Umbilical cord (tissue), 2 donors: ENCODE measurements at places on chromosomes 7 and 10. TPM values are rescaled to one million over a fixed set of nuclear protein-coding genes. Genes with fewer than 3 reads are reported as not detected.

Gene DPP6
- total RNA-seq = 1.2 TPM

Gene ITPRID1
- 25.0 TPM for total RNA-seq

Gene HPS6
- 14.9 TPM for total RNA-seq

Gene WEE2
- 1.9 TPM for total RNA-seq

Gene NKX2-3
- total RNA-seq = not detected

Gene SLC18A2
- total RNA-seq = 4.1 TPM

Gene TLX1
- 3.4 TPM for total RNA-seq

Gene PRKAR2B
- total RNA-seq = 5.8 TPM

Gene MLXIPL
- 1.7 TPM for total RNA-seq

Gene TMEM120A
- 33.2 TPM for total RNA-seq

Gene PRLHR
- 1.4 TPM for total RNA-seq

Gene C1QL3
- total RNA-seq = 2.9 TPM

Gene RET
- 4.3 TPM for total RNA-seq

Gene INMT
- 151 TPM for total RNA-seq

Gene TMEM273
- total RNA-seq = 1.4 TPM

Gene AQP1
- 121 TPM for total RNA-seq

Gene CLCN1
- not detected for total RNA-seq

Gene ITGA8
- 1.7 TPM for total RNA-seq

Gene FOXL3
- not detected for total RNA-seq

Gene CDHR3
- total RNA-seq = 1.7 TPM

Gene COPS6
- total RNA-seq = 19.5 TPM

Gene TRA2A
- 59.7 TPM for total RNA-seq

Gene SPDYE1
- not detected for total RNA-seq

Gene SGCE
- 136 TPM for total RNA-seq

Gene CRHR2
- 0.72 TPM for total RNA-seq

Gene GCK
- 1.2 TPM for total RNA-seq

Gene NPY4R
- not detected for total RNA-seq

Gene GBF1
- 17.1 TPM for total RNA-seq

Gene RAB19
- not detected for total RNA-seq

Gene TCAF2
- total RNA-seq = 6.7 TPM

Gene AKR1C8
- total RNA-seq = 2.9 TPM

Gene ARPC1B
- 45.7 TPM for total RNA-seq

Gene GRID1
- 7.2 TPM for total RNA-seq

Gene PAX4
- total RNA-seq = 2.9 TPM

Gene AGR3
- not detected for total RNA-seq

Gene LRRD1
- total RNA-seq = 4.1 TPM

Gene PARG
- total RNA-seq = 70.3 TPM

Gene TMEM178B
- 2.2 TPM for total RNA-seq

Gene HOXA9
- 18.8 TPM for total RNA-seq

Gene OR6V1
- total RNA-seq = 1.7 TPM

Gene SLC26A5
- total RNA-seq = not detected

Gene GSDME
- 31.8 TPM for total RNA-seq

Gene C10orf71
- 3.6 TPM for total RNA-seq

Gene GPC2
- 0.72 TPM for total RNA-seq
